ENCODE measurements at places on chromosomes 7 and 10.

DNA sequence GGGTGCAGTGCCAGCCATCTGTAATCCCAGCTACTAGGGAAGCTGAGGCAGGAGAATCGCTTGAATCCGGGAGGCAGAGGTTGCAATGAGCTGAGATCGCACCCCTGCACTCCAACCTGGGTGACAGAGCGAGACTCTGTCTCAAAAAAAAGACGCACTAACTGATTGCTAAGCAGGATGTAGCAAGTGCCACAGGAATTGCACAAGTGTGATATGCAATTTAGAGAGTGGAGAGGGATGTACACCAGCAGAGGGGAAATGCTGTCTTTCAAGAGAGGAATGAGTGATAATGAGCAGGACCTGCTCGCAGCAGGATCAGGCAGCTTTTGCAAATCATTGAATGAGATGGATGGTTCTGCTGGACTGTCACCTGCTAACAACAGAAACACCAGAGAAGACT is 13.3 kb upstream of the SLC16A12 start:
- no peak for DNase-seq

DNA sequence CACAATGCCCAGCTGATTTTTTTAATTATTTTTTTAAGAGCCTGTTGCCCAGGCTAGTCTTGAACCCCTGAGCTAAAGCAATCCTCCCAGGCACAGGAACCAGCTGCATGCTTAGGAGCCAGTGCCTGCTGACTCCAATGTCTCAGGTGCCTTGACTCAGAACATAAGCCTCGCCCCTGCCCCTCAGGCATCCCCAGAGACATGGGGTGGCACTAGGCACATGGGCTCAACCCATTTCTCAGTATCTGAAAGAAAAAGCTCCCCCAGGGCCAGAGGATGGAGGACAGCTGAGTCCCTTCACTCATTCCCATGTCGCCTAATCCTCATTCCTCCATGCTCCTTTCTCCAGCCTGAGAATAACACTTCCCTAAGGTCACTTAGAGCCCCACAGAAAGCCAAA is 39.1 kb downstream of the KCNH2 start:
- no peak for DNase-seq

DNA sequence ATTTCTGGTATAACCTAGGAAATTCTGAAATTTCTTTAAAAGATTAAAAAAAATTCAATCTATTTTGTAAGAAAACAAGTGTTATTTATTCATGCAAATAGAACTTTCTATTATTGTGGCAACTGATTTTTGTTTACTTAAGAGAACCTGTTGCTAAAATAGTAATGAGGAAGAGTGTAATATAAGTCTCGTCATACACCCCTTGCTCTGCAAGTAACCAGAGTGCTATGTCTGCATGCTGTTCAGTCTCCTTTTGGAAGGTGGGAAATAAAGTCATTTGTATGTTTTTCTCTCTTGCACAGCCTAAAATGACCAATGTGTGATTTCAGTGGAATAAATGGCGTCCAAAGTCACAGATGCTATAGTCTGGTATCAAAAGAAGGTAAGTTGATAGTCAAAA is 41.3 kb downstream of the PHTF2 start:
- DNase-seq = no peak

DNA sequence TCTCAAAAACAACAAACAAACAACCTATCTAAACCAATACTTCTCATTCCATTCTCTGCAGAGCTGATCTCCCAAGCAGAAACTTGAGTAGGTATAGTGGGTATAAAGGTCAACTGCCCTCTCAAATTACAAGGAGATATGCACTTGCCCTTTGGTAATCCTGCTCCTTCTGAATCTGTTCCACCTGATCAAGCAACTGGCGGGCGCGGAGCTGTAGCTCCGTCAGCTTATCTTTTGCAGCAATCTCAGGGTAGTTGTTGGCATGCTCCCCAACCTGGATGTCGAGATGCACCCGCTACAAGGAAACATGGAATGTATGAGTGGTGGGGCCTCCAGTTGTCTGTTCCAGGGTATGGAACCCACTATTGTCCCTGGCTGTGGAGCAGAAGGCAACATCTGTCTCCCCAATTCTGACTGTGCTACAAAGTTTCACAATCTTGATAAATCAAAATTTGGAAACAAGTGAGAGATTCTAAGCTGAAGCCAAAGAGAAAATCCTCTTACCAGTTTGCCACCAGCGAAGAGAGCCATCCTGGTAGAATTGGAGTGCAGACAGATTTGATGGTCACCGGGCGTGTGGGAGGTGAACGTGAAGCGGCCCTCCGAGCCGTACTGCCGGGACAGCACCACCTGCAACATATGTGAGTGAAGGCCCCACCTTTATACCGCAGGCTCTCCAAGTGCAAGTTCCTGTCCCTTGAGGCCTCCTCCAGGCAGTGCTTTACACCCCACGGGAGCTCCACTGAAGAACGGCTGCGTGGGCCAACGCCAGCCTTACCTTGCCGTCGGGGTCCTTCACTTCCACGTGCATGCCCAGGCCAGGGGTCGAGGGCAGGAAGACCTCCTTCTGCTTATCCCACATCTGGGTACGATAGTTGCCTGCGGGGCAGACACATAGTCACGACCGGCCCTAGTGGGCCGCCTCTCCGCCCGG is 819 bp downstream of the TMED4 start:
- DNase-seq = peak; percentile 64

DNA sequence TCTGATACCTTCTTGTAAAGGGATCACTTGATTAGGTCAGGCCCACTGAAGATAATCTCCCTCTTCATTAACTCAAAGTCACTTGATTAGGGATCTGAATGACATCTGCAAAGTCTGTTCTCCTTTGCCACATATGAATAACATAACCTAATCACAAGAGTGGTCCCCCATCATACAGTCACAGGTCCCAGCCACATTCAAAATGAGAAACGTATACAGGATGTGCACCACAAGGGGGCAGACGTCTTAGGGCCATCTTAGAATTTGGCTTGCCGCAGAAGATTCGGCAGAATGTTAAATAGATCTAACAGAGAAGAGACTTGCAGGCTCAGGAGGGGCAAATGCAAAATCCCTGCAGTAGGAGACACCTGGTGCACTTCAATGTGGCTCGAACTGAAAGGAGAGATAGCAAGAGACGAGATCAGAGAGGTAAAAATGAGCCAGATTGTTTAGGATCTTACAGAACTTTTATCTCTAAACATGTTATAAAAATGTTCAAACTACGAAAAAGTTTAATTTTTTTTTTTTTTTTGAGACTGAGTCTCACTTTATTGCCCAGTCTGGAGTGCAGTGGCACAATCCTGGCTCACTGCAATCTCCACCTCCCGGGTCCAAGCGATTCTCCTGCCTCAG is 10.4 kb upstream of the SMC3 start:
- peak; percentile 72 for DNase-seq

GRCh38 chr10:80154978-80155695 is 22.6 kb downstream of the PLAC9 start:
- no peak for DNase-seq

GRCh38 chr7:104956753-104957450 is 57.1 kb upstream of the KMT2E start:
- DNase-seq = peak; percentile 60

DNA sequence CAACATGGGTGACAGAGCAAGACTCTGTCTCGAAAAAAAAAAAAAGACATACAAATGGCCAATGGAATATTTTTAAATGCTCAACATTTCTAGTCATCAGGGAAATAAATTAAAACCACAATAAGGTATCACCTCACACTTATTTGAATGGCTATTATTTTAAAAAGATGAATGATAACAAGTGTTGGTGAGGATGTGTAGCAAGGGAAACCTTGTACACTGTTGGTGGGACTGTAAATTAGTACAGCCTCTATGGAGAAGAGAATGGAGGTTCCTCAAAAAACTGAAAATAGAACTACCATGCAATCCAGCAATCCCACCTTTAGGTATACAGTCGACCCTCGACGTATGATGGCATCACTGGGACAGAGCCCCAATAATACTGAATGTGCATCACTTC is 65.4 kb upstream of the DIP2C start:
- DNase-seq = no peak

DNA sequence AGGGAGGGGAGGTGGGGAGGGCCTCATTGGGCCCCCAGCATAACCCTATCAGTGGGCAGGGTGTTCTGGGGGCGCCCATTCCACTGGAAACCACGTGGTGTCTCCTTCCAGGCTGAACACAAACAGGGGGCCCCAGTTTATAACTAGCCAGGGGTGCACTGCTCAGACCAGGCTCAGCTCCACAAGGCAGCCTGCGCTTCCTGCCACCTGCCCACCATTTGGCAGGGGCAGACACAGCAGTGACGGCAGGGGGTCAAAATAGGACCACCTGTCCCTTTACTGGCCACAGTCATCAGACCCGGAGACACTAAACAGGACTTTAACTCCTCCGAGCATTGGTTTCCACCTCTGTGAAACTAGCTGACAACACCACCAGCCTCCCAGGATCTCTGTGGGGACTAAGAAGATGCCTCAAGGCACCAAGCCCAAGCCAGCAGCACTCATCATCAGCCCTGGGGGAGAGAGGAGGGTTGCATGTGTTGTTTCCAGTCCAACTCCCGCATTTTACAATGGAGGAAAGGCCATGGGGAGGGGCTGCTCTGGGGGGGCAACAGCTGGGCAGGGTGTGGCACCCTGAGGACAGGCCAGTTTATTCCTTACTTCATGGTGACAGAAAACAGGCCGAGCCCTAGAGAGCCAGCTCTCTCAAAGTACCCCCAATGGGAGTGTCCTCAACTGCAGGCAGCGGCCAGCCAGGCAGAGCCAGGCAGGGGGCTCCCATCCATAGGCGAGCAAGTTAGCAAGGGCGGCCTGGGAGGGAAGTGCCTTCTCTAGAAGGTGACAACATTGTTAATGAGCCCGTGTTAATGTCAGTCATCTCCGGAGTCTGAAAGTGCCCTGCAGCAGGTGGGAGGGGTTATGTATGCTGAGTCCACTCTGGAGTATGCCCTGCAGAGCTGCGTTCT is 127.6 kb downstream of the TNS3 start:
- DNase-seq = no peak

- DNase-seq = no peak
Observed at GRCh38 chr7:118280319-118281012, 56.0 kb downstream of the ANKRD7 start.

DNA sequence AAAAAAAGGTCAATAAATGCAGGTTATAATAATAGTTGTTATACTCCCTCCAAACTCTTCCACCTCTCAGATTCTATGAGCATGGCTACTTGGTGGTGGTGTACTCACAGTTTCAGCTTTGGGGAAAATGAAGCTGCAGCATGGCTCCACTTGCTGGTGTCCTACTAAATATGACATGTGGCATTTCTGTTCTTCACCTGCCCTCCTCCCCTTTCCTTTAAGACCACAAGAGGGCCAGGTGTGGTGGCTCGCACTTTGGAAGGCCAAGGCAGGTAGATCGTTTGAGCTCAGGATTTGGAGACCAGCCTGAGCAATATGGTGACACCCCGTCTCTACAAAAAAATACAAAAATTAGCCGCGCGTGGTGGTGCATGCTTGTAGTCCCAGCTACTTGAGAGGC is 101.1 kb downstream of the SLC37A3 start:
- DNase-seq = peak; percentile 5

Measured in CD4-positive, alpha-beta T cell treated with Interleukin-12 subunit alpha and Interleukin-12 subunit beta, for 1 hour (primary cell).